ENCODE measurements at places on chromosomes 11 and 22.
A peak's percentile ranks its signal among the peaks of the same experiment; 100 is the strongest.

- no peak for DNase-seq
Measured at GRCh38 chr22:38441620-38442287, 13.2 kb downstream of the KCNJ4 start.

DNA sequence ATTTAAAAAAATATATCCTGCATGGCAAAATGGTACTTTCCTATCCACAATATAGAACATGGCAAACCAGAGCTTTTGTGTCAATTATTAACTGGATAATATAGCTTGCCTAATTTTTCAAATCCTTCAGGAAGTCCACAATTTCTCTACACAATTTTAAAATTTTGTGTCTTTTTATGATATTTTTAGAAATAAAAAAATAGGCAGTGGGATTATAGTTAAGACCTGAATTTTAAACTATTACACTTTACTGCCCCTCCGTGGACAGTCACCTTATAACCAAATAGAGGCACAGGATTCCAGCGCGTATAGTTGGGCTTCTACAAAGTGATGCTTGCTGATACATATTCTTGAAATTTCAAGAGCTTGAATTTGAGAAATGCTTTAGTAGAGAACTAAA is 2.1 kb upstream of the DMC1 start:
- DNase-seq: peak; percentile 64

GRCh38 chr11:112881461-112881860 is 79.8 kb upstream of the NCAM1 start:
- peak; percentile 76 for DNase-seq

DNA sequence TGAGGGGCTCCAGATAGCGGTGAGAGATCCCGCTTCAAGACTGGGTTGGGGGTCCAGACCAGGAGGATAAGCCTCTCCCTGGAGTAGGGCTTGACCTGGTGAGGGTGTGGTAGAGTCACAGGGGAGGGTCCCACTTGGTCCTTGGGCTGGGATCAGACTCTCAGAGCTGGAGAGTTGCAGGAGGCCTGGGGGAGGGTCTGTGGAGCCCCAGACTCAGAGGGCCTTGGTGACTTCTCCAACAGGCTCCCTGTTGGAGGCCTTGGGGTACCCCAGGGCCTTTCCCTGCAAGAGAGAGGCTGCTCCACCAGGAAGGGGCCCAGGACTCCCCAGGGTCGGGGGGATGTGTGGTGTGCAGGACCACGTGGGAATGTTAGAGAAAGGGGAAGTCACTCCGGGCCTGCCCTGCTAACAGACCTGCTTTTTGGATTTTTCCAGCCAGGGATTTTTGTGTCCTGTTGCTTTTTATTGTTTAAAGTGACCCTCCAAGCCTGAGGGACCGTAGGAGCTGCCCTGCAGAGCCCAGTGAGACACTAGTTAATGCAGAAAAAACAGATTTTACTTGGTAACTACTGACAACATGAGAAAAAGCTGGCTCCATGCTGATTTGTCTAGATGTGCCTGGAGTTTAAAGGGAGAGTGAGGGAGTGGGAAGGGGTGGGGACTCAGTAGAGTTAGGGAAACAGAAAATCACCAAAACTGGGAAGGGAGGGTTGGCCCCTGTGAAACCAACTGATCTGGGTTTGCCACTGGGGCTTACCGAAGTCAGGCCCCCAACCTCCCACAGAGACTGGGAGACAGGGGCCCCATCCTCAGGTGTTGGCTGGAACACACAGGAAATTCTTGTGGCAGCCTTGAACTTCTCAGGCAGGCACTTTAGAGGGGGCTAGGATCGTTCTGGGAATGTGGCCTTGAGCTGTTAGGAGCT is 801 bp upstream of the TXNRD2 start:
- peak; percentile 79 for DNase-seq

DNA sequence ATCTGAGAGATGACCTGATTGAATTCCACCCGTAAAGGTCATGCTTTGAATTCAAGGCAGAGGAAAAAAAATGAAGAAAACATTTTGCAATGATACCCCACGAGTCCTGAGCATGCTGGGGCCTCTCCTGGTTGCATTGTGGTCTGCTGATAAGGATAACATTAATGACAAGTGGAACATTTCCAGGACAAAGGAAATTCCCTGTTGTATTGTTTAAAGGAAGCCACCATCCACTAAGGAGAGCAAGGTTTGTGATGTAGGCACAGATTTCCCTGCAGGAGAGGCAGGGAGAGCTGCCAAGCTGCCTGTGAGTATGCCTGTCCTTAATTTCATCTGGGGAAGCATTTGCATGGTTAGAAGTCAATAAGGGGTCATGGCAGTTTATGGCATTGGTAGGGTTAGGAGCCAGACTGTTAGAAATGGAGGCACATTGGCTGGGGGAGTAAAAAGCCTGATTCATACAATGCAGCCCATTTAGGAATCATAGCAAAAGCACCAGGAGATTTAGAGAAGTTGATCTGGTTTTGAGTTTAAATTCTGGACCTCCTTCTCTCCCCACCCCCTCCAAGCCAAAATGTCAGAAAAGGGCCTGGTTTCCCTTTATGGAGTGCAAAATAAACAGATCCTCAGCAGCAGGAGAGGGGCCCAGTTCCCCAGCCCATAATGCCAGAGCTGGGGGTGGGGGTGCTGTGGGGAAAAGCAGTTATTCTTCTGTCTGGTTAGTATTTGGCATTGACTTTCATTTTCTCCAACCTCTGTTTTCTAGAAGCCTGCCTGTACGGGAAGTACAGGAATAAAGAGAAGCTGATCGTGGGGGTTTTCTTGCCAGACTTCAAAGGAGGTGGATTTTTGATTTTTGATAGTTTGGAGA is 22.1 kb downstream of the FLI1 start:
- DNase-seq: peak; percentile 67

GRCh38 chr22:37491559-37492427 is 5.6 kb upstream of the MFNG start:
- no peak for DNase-seq

DNA sequence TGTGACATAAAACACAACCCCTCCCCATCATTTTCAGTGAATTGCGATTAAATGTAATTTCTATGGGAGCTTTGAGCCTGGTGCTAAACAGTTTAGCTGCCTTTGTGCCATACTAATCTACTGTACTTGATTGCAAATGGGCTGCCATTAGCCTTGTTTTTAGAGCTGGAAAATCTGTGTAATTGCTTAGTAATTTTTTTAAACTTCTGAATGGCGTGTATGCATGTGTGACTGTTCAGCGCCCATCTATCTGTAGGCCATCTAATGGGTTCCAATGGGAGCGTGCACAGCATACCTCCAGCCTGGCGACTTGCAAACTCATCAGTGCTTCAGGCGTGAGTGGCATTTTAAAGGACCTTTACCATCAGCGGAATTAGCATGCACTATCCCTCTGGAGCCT is 142.7 kb upstream of the KIRREL3 start:
- DNase-seq: no peak

- no peak for DNase-seq
Measured at GRCh38 chr11:78654071-78654470, 79.4 kb upstream of the NARS2 start.

- peak; percentile 90 for DNase-seq
Measured at GRCh38 chr22:30829901-30830550, 135.4 kb downstream of the OSBP2 start.

DNA sequence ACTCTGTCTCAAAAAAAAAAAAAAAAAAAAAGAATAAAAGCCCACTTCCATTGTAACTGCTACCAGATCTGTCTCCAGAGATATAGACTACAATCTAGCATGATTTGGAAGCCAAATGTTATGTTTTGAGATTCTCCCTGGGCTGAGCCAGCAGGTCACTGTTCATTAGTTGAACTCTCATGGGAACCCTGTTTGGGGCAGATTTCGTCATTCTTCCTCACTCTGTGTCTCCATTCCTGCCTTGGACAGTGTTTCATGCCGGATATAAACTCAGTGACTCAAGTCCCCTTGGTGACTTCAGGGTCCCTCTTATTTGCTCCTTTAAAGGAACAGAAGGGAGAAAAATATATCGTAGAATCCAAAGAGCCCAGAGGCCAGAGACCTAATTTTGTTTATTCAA is 378.1 kb downstream of the LARGE1 start:
- DNase-seq: no peak

DNA sequence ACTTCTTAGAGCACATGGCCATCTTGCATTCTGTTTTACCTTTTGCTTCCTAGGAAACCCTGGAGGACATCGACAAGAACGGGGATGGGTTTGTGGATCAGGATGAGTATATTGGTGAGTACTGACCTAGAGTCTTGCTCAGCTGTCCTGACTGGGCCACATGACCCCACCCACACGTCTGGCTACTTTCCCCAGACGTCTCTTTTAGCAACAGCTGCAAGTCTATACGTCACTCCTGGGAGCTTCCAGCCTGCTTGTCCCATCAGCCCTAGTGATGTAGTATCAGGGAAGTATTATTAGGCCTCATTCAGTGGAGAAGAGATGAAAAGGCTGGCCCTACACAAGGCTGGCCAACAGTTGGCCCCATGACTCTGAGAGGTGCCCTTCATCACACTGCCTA is 9.6 kb downstream of the RCN1 start:
- DNase-seq: no peak

DNA sequence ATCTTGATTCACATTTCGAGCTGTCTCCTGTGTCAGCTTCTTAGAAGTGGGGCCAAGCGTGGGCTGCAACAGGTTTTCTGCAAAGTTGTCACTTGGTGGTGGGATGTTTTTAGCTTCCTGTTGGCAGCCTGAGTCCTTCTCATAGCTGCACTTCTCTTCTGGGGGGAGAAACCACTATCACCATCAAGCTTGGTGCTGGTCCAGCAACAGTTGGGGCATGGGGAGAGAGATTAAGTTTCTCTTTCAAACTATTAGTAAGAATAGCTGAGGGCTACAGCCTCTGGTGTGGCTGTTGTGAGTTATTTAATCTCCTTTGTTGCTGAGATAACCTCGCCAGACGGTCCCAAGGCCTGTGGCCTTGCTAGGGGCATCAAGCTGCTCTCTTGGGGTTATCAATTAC is 123.3 kb upstream of the CRYBB3 start:
- no peak for DNase-seq

DNA sequence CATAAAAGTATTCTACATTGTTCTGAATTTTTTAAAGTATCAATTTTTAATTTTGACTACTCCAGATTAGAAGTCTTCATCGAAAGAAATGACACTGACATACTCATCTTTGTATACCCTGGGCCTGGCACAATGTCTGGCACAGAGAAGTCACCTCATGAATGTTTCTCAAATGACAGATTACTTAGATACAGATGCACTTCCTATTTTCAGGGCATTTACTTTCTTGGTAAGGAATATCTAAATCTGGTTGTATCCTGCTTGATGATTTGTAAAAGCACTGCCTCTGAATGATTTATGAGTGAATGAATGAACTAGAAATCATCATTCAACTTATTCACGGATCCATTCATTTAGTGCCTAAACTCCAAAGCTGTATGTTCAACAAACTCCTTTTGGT is 1784.7 kb downstream of the LRRC4C start:
- DNase-seq: no peak

DNA sequence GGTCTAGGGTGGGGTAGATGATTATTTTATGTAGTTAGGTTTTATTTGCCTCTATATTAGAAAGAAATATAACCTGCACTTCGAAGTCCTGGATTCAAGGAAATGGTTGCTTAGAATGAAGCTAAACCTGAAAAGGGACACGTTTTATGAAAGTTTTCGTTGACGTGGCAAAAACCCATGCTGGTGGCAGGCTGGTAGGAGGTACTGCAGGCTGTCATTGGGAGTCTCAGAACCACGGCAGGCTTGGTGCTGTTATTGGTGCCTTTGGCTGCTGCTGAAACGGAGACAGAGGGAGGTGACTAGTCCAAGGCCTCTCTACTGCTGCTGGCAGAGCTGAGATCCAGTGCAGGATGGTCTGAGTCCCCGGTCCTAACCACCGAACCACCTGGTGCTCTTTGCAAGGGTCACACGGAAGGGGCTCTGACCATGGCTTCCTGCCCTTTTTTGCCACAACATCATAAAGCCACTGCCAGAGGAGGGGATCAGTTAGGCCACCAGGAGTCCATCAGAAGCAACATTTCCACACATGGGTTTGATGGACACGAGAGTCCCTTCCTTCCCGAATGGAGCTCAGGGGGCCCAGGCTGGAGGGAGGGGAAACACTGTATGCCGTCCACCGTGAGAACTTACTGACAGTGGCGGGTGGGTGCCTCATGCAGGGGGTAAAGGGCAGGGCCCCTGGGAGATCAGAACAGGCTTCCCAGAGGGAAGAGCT is 13.4 kb downstream of the CSF2RB start:
- DNase-seq: no peak

DNA sequence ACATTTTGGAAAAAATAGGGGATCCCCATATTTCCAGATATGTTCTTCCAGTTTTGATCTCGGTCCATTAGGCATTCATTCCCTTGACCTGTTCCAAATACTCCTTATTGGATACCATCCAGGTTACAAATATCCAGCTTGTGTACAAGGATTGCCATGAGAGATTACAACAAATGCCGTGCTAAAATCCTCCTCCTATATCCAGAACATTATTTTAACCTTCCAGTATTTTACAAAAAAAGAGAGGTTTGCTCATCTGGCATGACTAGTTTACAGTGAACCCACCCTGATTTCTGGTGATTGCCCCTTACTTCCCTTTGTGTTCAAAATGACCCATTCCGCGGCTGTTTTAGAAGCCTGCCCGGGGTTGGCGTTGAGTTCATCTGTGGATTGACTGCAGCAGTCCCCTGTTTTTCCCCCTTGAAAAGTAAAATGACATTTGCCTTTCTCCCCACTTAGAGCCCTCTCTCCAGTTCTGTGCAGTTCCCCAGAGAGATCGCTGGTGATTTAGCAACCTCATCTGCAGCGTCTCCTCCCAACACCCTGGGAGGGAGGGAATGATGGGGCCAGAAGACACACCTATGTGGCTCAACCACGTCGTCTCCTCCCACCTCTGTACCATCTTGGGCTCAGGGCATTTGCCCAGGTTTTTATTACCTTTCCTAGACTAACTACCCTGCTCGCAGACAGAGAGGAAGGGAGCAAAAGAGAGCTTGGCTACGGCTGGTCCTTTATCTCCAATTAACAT is 73.6 kb downstream of the DSCAML1 start:
- no peak for DNase-seq

DNA sequence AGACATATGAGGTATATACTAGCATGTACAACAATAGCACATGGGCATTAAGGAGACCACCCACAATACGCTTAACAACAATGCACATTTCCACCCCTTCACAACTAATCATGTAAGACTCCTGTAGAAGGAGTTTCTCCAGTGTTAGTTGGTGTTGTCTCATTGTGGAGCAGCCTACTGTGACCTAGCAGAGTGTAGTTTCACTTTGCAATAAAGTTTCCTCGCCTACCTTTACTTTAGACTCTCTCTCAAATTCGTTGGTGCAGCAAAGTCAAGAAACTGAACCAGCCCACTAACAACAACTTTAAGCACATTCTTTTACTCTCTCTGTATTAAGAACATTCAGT is 863.6 kb downstream of the FAM181B start:
- no peak for DNase-seq

GRCh38 chr11:100942016-100942415 is 187.6 kb downstream of the PGR start:
- DNase-seq: peak; percentile 32

DNA sequence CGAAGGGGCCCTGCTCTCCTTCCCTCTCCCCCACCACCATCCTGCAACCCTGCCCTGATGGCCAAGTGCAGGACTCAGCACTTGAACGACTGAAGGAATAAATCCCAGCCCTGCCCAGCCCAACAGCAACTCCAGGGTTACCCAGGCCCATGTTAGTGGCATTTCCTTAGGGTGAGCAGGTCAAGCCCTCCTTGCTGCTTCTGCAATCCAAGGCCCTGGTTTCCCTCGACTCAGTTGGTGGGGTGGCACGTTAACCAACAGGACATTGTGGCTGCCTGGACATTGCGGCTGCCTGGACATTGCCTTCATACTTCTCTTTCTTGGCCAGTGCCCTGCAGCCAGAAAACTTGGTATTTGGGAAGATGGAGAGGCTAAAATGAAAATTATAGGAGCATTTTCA is 141.4 kb downstream of the TRIM29 start:
- no peak for DNase-seq

Data from iris pigment epithelial cell (primary cell).